PC-3 (cell line): ENCODE measurements at places on chromosomes 6 and 20. TPM values are rescaled to one million over a fixed set of nuclear protein-coding genes. Genes with fewer than 3 reads are reported as not detected.

DNA sequence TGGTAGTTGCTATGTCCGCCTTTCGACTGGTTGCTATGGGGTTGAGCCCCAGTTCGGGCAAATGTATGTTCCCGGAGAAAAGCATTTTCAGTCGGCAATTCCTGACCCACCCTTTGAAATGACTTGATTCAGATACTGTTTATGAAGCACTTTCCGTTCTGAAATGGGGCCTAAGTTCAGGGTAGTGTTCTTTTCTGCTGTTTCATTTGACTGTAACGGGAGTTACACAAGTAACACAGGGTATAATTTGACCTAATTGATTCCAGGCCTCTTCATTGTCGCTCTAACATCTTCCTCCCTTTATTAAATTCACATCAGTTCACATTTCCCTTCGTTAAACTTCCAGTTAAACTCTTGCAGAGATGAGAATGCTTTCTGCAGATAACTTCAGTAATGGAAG, 85.5 kb downstream of the BMP6 start:
- no peak for DNase-seq
- H3K27me3 ChIP-seq, result peaks cover 37% of the 10 kb centered on the region
- H3K27ac ChIP-seq, result no peak overlapping the region
- H3K36me3 ChIP-seq, result no peaks in the 10 kb centered on the region

GRCh38 chr20:20802328-20802727, 89.9 kb upstream of the RALGAPA2 start:
- DNase-seq, result no peak
- H3K27ac ChIP-seq, result no peak overlapping the region
- no peaks in the 10 kb centered on the region for H3K4me1 ChIP-seq

- H3K27me3 ChIP-seq, result 0 out of 2 replicates have a peak, but pooled peaks cover 4% of the 10 kb centered on the region
- H3K27ac ChIP-seq, result no peak overlapping the region
- no peak for DNase-seq
- no peak overlapping the region for H3K4me3 ChIP-seq
These were observed 15.3 kb upstream of the GPR63 start for GRCh38 chr6:96852605-96853004.

- H3K27ac ChIP-seq, result no peak overlapping the region
- no peaks in the 10 kb centered on the region for H3K36me3 ChIP-seq
- DNase-seq, result no peak
- H3K4me1 ChIP-seq, result no peaks in the 10 kb centered on the region
These were observed 871.8 kb upstream of the SLC35B3 start for GRCh38 chr6:9307187-9307586.

DNA sequence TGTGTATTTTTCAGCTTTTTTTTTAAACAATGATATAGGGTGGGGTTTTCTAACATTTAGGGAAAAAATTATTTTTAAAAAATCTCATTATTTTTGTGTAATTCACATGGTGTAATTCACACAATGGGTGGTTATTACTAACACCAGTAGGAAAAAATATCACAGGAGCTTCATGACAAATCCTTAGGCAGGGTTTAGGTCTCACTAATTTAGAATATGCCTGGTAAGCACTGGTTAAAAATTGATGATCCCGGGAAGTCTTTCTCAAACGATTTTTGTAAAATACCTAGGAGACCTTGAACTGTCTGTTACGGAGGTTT, 29.5 kb upstream of the ZNF217 start:
- DNase-seq, result no peak
- H3K36me3 ChIP-seq, result no peaks in the 10 kb centered on the region
- no peaks in the 10 kb centered on the region for H3K27me3 ChIP-seq
- H3K4me1 ChIP-seq, result peaks cover 41% of the 10 kb centered on the region
- peak overlapping the region; percentile 89 for H3K27ac ChIP-seq

DNA sequence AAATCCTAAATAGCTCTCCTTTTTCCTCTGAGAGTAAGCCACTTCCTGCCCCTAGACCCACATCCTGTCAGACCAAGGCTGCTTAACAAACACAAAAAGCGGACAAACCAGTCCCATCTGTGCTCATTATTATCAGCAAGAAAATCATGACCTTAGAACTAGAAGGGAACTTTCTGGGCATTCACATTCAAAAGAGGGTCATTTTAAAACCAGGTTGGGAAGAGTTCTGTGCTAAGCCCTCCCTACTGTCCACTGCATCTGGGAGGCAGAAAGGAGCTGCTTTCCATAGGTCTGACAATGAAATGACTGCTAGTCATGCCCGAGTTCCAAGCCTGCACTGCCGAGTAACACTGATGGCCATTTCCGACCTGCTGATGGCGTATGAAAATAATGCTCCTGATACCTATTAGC, 15.4 kb downstream of the EZR start:
- no peaks in the 10 kb centered on the region for H3K27me3 ChIP-seq
- peaks cover 85% of the 10 kb centered on the region for H3K4me1 ChIP-seq
- peak overlapping the region; percentile 54 for H3K27ac ChIP-seq
- H3K36me3 ChIP-seq, result peaks cover 42% of the 10 kb centered on the region
- DNase-seq, result peak; percentile 81

GRCh38 chr6:11791354-11792107, 12.9 kb upstream of the ADTRP start:
- H3K4me3 ChIP-seq, result no peak overlapping the region
- 0 out of 2 replicates have a peak, but pooled peaks cover 8% of the 10 kb centered on the region for H3K4me1 ChIP-seq
- H3K27ac ChIP-seq, result no peak overlapping the region
- H3K36me3 ChIP-seq, result no peaks in the 10 kb centered on the region
- DNase-seq, result no peak

- no peak overlapping the region for H3K4me3 ChIP-seq
- no peak overlapping the region for H3K27ac ChIP-seq
- no peaks in the 10 kb centered on the region for H3K27me3 ChIP-seq
- DNase-seq, result peak; percentile 8
These were observed 6.9 kb upstream of the RNF144B start for GRCh38 chr6:18380158-18380836.

DNA sequence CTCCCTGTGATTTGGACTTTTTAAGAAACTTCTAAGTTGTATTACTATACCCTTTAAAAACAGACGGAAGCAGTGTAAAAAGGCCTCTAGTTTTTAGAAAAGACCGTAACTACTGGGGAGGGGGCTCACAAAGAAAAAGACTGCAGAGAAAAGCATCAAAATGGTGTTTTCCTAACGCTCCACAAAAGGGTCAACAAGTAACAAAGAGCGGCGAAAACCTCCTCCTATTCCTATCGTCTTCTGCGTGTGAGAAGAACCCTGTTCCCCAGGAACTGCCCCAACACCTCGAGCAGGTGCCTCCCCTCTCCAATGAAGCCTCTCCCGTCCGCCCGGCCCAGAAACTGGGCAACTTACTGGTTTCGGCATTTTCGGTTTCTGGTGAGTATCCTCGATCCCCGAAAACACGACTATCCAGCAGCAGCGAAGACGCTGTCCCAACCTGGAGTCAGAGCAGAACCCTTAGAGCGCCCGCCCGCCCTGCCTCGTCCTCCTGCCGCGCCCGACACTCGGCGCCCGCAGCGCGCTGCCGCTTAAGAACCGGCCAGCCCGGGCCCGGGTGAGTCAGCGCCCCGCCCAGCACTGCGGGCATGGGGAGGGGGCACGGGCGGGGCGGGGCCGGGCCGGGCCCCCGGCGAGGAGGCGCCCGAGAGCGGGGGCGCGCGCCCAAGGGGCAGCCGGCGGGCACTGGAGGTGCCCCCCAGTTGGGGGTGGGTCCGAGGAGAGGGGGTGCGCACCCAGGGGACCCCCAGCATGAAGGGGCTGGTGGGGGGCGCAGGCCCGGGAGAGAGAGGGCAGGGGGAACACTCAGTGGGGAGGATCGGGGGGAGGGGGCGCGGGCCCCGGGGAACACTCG, 1.2 kb downstream of the EZR start:
- peak; percentile 78 for DNase-seq
- no peaks in the 10 kb centered on the region for H3K27me3 ChIP-seq
- H3K36me3 ChIP-seq, result peaks cover 48% of the 10 kb centered on the region

The CENPB gene
- total RNA-seq, result 213 and 276 TPM in 2 replicates

The TFAP2D gene
- not detected in 2 replicates for total RNA-seq

The LGSN gene
- total RNA-seq, result not detected in 2 replicates

The TREM1 gene
- total RNA-seq, result 0.98 TPM in 1 of 2 replicates, not detected in the other

The TNNC2 gene
- not detected in 2 replicates for total RNA-seq

The HLA-DQA1 gene
- total RNA-seq, result not detected in 2 replicates
